Activated CD8-positive, alpha-beta T cell treated with anti-CD3 and anti-CD28 coated beads, Interleukin-2, amount 10 ng/mL, durations not matched to agents 7 days and 5 days (primary cell): ENCODE measurements at places on chromosomes 11 and 22.

- no peak overlapping the region for H3K27ac ChIP-seq
- H3K36me3 ChIP-seq = no peaks in the 10 kb centered on the region
- H3K27me3 ChIP-seq = peaks cover 14% of the 10 kb centered on the region
- H3K4me1 ChIP-seq = peaks cover 22% of the 10 kb centered on the region
- no peak overlapping the region for H3K4me3 ChIP-seq
Measured at GRCh38 chr11:60831501-60832079, 10.3 kb upstream of the CCDC86 start.

DNA sequence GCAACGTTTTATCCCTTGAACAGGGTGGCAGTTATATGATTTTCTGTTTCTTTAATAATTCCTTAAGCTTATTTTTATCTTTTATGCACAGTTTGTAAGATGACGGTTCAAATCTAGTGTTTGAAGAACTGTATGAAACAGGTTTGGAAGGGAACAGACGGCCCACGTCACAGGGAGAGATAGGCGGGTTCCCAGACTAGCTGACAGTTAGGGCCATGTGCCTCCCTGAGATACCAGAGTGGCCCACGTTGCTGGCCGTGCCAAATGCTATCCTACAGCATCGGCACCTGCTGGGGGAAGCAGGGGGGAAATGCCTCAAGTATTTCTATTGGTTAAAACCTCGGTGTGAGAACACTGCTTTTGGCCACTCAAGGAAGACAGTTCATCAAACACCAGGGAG is 50.2 kb upstream of the BID start:
- no peaks in the 10 kb centered on the region for H3K36me3 ChIP-seq
- no peak overlapping the region for H3K4me3 ChIP-seq
- H3K4me1 ChIP-seq = peaks cover under 1% of the 10 kb centered on the region
- no peak overlapping the region for H3K27ac ChIP-seq
- no peak for DNase-seq
- no peaks in the 10 kb centered on the region for H3K27me3 ChIP-seq

GRCh38 chr11:119065369-119065768 is 2.2 kb upstream of the VPS11 start:
- peaks cover 16% of the 10 kb centered on the region for H3K36me3 ChIP-seq
- peak; percentile 74 for DNase-seq
- H3K4me1 ChIP-seq = peaks cover 44% of the 10 kb centered on the region
- H3K27me3 ChIP-seq = no peaks in the 10 kb centered on the region

DNA sequence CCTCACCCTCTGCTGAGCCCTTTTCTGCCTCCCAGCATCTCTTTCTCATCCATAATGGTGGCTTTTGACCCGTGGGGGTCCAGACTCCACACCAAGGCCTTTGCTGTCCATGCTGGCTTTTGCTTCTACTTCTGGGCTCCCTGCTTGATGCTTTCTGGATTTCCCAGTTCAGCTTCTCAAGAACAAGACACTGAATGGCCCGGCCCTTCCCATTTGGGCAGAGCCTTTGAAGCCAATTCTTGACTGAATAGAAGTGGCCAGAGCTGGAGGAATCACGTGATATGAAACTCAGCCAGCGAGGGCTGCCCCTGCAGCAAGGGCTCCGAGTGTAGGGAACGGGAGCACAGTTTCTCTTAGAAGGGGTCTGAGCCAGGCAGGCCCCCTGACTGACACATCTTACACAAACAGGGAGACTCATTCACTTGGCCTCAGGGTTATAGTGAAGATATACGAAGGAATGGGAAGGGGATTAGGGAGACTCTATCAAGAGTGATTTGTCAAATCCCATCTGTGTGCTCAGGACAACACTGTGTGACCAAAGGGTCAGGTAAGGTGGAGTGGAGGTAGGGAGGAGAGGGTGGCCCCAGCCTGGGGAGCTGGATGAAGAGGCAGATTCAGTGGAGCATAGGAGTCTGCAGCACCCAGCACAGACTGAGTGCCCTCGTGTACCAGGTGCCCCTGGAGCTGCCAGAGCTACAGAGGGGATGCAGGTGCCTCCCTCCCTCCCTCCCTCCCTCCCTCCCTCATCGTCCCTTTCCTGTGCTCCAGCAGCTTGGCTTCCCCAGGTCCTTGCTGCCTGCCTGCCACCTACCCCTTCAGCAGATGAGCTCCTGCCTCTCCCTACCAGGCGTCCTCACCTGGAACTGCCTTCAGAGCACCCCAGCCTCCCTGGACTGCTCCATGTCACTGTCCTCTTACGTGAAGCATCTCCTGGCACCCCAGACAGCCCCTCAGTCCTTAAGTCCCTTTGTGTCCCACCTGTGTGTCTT is 106.0 kb downstream of the TRIM29 start:
- H3K27ac ChIP-seq = no peak overlapping the region
- H3K4me3 ChIP-seq = no peak overlapping the region
- no peaks in the 10 kb centered on the region for H3K4me1 ChIP-seq
- DNase-seq = no peak
- no peaks in the 10 kb centered on the region for H3K27me3 ChIP-seq

DNA sequence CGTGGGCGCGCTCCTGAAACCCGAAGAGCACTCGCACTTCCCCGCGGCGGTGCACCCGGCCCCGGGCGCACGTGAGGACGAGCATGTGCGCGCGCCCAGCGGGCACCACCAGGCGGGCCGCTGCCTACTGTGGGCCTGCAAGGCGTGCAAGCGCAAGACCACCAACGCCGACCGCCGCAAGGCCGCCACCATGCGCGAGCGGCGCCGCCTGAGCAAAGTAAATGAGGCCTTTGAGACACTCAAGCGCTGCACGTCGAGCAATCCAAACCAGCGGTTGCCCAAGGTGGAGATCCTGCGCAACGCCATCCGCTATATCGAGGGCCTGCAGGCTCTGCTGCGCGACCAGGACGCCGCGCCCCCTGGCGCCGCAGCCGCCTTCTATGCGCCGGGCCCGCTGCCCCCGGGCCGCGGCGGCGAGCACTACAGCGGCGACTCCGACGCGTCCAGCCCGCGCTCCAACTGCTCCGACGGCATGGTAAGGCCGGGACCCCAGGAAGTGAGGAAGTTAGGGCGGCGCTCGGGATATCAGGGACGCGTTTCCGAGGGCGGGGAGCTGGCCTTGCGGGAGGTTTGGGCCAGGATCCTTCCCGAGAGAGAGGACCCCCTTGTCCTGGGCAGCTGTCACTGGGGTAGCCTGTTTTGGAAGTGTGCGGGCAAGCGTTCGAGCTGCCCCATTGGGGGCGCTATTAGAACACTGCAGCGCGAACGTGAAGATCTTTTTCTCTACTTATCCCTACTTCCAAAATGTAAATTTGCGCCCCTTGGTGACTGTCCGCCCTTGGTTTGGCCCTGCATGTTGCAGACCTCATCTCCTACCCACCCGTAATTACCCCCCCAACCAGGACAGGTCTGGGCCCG is 796 bp downstream of the MYOD1 start:
- no peaks in the 10 kb centered on the region for H3K4me1 ChIP-seq
- H3K4me3 ChIP-seq = no peak overlapping the region
- H3K36me3 ChIP-seq = no peaks in the 10 kb centered on the region
- H3K27me3 ChIP-seq = peaks cover 45% of the 10 kb centered on the region
- no peak overlapping the region for H3K27ac ChIP-seq

DNA sequence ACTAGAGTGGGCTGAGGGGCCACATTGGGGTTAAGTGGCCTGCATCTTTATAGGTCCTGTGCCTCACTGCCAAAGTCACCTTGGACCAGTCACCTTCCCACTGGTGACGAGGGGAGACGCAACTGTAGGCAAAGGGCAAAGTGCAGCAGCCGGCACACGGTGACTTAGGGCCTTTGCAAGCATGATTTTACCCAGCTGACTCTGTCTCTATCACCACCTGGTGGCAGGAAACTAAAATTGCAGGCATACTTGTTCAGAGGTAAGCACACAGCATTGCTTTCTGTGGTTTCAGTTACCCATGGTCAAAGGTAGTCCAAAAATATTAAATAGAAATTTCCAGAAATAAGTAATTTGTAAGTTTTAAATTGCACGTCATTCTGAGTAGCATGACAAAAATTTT is 1164.4 kb downstream of the BRD1 start:
- DNase-seq = no peak
- no peaks in the 10 kb centered on the region for H3K36me3 ChIP-seq
- no peaks in the 10 kb centered on the region for H3K4me1 ChIP-seq
- no peaks in the 10 kb centered on the region for H3K27me3 ChIP-seq

DNA sequence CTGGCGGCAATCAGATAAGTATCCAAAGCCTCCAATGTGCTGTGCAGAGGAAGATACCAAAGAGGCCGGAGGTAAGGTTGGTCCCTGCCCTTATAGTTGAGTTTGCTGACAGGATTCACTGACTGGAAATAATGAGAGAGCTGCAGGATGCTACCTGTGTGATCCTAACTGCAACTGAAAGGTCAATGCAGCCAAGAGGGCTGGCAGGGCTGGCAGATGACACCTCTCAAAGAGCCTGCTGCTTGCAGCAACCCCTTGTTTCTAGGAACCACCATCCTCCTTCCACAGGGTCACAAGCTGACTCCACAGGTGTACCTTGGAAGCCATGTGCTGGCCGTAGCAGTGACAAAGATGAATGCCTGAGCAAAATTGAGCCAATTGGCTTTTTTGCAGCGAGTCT is 348.1 kb downstream of the DDX10 start:
- DNase-seq = no peak
- H3K4me1 ChIP-seq = no peaks in the 10 kb centered on the region
- H3K4me3 ChIP-seq = no peak overlapping the region
- H3K27me3 ChIP-seq = no peaks in the 10 kb centered on the region
- H3K36me3 ChIP-seq = no peaks in the 10 kb centered on the region
- H3K27ac ChIP-seq = no peak overlapping the region

DNA sequence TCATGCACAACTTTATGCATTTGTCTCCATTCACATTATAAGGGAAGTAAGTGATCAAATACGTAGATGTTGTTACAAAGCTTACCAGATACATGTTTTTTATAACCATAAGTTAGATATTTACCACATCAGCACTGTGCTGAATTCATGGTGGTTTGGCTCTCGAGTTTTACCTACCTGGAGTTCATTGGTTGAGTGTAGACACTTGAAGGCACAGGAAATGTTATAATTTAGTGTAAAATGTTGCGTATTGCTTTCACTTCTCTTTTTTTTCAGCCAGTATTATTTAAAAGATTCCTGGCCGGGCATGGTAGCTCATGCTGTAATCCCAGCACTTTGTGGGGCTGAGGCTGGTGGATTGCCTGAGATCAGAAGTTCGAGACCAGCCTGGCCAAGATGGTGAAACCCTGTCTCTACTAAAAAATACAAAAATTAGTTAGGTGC is 53.1 kb upstream of the GRK2 start:
- H3K27me3 ChIP-seq = no peaks in the 10 kb centered on the region
- peaks cover 56% of the 10 kb centered on the region for H3K36me3 ChIP-seq
- DNase-seq = no peak

GRCh38 chr11:22337596-22338485 is at the start of gene SLC17A6:
Gene SLC17A6, plus strand, starts transcription at chr11:22338381. Its CDS starts 153 bp downstream, at chr11:22338534.
- no peak within 1 kb of the TSS for H3K27ac ChIP-seq
- peak; percentile 40 for DNase-seq
- peaks cover 3% of the 10 kb centered on the region for H3K36me3 ChIP-seq
- H3K4me1 ChIP-seq = no peaks in the 10 kb centered on the region

GRCh38 chr11:118046051-118046963 is 30.6 kb upstream of the TMPRSS4 start:
- peak; percentile 50 for DNase-seq
- H3K4me3 ChIP-seq = peak overlapping the region; percentile 9
- H3K27me3 ChIP-seq = no peaks in the 10 kb centered on the region
- H3K4me1 ChIP-seq = peaks cover 91% of the 10 kb centered on the region
- peaks cover 2% of the 10 kb centered on the region for H3K36me3 ChIP-seq

DNA sequence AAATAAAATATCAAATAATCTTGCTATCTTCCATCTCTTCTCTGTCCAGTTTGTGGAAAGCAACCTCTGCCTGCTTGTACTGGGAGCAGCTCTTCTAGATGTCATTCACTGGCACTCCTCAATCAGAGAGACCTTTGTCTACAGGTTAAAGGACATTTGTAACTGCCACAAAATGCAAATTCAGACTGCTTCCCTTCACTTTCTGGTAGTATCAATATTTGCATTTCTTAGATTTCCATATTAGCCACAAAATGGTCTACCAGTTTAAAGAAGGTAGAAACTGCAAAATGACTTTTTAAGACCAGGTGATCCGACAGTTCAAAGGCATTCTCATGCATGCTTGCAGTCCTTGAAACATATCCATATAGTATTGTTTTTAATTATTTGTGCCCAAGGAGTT is 51.7 kb upstream of the RCN1 start:
- no peak overlapping the region for H3K27ac ChIP-seq
- H3K4me3 ChIP-seq = no peak overlapping the region
- DNase-seq = no peak
- no peaks in the 10 kb centered on the region for H3K36me3 ChIP-seq
- no peaks in the 10 kb centered on the region for H3K4me1 ChIP-seq
- H3K27me3 ChIP-seq = peaks cover 4% of the 10 kb centered on the region

DNA sequence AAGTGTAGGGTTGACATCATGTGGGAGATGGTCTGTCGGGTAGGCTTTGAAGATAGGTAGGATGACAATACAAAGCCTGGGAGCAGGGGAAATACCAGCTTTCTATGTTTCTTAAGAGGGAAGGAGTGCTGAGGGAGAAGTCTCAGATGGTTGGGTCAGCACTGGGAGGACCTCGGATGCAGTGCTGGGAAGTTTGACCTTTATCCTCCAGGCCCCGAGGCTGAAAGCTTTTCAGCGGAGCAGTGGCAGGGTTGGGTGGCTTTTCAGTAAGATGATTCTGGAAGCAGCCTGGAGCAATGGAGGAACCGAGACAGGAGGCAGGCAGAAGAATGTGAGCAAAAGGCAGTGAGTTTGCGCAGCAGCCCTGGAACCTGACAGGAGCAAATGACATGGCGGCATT is 43.5 kb upstream of the MYO18B start:
- no peak overlapping the region for H3K4me3 ChIP-seq
- H3K27me3 ChIP-seq = no peaks in the 10 kb centered on the region
- H3K36me3 ChIP-seq = peaks cover 47% of the 10 kb centered on the region
- peak overlapping the region; percentile 11 for H3K27ac ChIP-seq

DNA sequence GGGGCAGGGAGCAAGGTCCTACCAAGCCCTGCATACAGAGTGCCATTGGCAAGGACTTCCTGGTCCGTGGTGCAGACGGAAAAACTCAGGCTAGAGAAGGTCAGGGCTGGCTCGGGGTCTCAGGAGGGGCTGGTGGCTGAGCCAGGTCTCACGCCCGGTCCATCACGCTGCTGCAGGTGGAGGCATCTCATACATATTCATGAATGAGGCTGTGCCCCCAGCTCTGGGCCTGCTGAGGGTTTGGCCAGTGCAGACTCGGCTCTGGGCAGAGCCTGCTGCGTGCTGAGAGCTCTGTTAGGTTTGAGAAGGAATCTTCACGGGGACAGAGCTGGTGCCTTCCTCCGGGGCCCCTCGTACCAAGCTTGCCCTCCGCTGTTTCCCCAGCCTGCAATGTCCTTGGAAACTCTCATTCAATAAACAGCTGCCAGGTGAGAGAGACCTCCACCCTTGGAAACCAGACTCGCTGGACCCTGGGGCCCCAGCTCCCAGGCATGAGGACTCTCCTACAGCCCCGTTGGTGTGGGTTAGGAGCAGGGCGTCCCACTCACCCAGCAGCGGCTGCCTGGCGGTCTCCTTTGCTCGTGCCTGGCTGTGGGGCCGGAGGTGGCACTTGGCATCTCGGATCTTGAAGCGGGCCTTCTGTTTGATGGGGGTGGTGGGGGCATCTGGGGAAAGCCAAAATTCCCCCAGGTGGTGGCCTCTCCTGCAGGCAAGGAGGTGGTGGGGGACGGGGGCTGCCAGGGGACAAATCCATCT is 33.9 kb upstream of the TTLL12 start:
- H3K36me3 ChIP-seq = no peaks in the 10 kb centered on the region
- no peak overlapping the region for H3K27ac ChIP-seq
- DNase-seq = no peak
- no peaks in the 10 kb centered on the region for H3K4me1 ChIP-seq
- H3K4me3 ChIP-seq = no peak overlapping the region
